HepG2 (cell line): ENCODE measurements at places on chromosomes 5 and 9. TPM values are rescaled to one million over a fixed set of nuclear protein-coding genes. Genes with fewer than 3 reads are reported as not detected.

GRCh38 chr9:8815931-8816330, 1016.4 kb upstream of the DMAC1 start:
- H3K27ac ChIP-seq, result no peak overlapping the region
- DNase-seq, result no peak
- H3K4me3 ChIP-seq, result no peak overlapping the region
- no peaks in the 10 kb centered on the region for H3K4me1 ChIP-seq
- no peaks in the 10 kb centered on the region for H3K27me3 ChIP-seq
- H3K36me3 ChIP-seq, result no peaks in the 10 kb centered on the region

DNA sequence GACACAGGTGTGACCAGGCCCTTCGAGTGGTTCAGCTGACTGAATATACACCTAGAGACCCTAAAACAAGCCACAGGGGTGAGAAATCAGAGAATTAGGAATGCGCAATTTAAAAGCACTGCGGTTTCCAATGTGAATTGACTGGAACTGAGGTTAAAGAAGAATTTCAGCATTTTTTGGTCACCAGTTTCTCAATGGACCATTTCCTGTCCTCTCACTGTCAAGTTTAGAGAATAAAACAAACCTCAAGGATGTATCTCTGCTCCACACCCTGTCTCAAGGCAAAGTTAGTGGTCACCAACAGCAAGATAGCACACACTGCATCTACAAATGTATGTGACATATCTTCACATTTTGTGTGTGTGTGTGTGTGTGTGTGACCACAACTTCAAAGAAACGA, 143.8 kb upstream of the MAP3K1 start:
- H3K4me3 ChIP-seq, result no peak overlapping the region
- no peaks in the 10 kb centered on the region for H3K27me3 ChIP-seq
- H3K27ac ChIP-seq, result no peak overlapping the region
- DNase-seq, result no peak
- H3K4me1 ChIP-seq, result peaks cover 42% of the 10 kb centered on the region

DNA sequence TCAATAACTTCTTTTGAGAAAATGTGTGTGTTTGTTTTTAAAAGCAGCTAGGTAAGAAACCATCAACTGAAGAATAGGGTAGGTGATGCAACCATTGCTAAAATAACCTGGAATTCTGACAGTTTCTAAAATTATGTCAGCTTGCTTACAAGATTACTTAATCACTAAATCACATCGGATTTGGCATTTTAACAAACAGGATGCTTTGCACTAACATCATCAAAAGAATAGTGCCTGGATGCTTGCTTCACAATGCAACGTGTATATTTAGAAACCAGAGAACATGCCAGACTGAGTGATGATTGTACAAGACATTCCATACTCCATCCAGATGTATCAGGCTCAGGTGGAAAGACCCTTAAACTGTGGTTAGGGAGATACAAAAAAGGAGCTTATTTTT, 43.9 kb downstream of the PAM start:
- no peak for DNase-seq
- no peaks in the 10 kb centered on the region for H3K36me3 ChIP-seq
- H3K27me3 ChIP-seq, result no peaks in the 10 kb centered on the region
- no peak overlapping the region for H3K4me3 ChIP-seq

- H3K36me3 ChIP-seq, result peaks cover 21% of the 10 kb centered on the region
- peak overlapping the region; percentile 63 for H3K27ac ChIP-seq
- H3K4me3 ChIP-seq, result no peak overlapping the region
- DNase-seq, result peak; percentile 83
- no peaks in the 10 kb centered on the region for H3K27me3 ChIP-seq
These were observed 8.5 kb downstream of the GRHPR start for GRCh38 chr9:37430841-37431597.

- no peak for DNase-seq
- H3K36me3 ChIP-seq, result no peaks in the 10 kb centered on the region
- no peaks in the 10 kb centered on the region for H3K4me1 ChIP-seq
- peaks cover 48% of the 10 kb centered on the region; the same call in 2 of the 3 replicates for H3K27me3 ChIP-seq
These were observed 8.4 kb upstream of the DMRT3 start for GRCh38 chr9:967903-968641.

PCDHA13 gene
- total RNA-seq, result 0.04 TPM in 1 of 2 replicates, not detected in the other

- peak; percentile 1 for DNase-seq
- H3K4me1 ChIP-seq, result no peaks in the 10 kb centered on the region
- H3K4me3 ChIP-seq, result no peak overlapping the region
- no peaks in the 10 kb centered on the region for H3K27me3 ChIP-seq
These were observed 31.8 kb upstream of the TLR4 start for GRCh38 chr9:117672369-117672768.

- H3K4me1 ChIP-seq, result peaks cover 56% of the 10 kb centered on the region
- H3K4me3 ChIP-seq, result no peak overlapping the region
- no peak overlapping the region for H3K27ac ChIP-seq
- no peak for DNase-seq
These were observed 18.0 kb downstream of the IGIP start for GRCh38 chr5:140143521-140144258.

NR5A1 gene
- total RNA-seq, result 38.8 and 44.7 TPM in 2 replicates

- no peak overlapping the region for H3K4me3 ChIP-seq
- DNase-seq, result no peak
- H3K27me3 ChIP-seq, result no peaks in the 10 kb centered on the region
- H3K36me3 ChIP-seq, result no peaks in the 10 kb centered on the region
- H3K27ac ChIP-seq, result no peak overlapping the region
These were observed 34.1 kb upstream of the ARRDC3 start for GRCh38 chr5:91417219-91417618.

GRCh38 chr5:107671742-107672210, 1.0 kb upstream of the EFNA5 start:
- H3K4me1 ChIP-seq, result peaks cover 15% of the 10 kb centered on the region
- no peaks in the 10 kb centered on the region for H3K36me3 ChIP-seq
- no peak overlapping the region for H3K27ac ChIP-seq
- H3K27me3 ChIP-seq, result no peaks in the 10 kb centered on the region; the same call in 1 of the 2 replicates
- DNase-seq, result no peak

GRCh38 chr5:74546796-74547195, 93.7 kb downstream of the ENC1 start:
- no peak overlapping the region for H3K27ac ChIP-seq
- no peaks in the 10 kb centered on the region for H3K36me3 ChIP-seq
- H3K4me1 ChIP-seq, result peaks cover 48% of the 10 kb centered on the region
- DNase-seq, result no peak

DNA sequence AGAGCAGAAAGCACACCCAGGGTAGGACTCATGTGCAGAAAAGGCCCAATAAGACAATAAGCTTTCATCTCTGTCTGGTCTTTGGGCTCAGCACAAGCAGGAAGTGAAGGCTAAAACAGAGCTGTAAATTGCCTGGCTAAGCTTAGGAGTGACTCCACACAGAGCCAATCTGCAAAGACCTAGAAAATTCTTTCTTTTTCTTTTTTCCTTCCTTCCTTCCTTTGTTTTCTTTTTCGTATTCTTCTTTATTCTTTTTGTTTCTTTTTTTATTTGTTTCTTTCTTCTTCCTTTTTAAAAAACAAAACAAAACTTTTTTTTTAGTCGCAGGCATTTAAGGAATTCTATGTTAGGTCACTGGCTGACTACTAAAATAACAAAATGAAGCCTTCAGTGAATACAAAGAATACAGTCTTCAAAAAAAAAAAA, 12.2 kb downstream of the SLC35A4 start:
- no peak overlapping the region for H3K27ac ChIP-seq
- DNase-seq, result peak; percentile 23
- peaks cover 51% of the 10 kb centered on the region for H3K4me1 ChIP-seq
- H3K4me3 ChIP-seq, result no peak overlapping the region
- H3K36me3 ChIP-seq, result no peaks in the 10 kb centered on the region

DNA sequence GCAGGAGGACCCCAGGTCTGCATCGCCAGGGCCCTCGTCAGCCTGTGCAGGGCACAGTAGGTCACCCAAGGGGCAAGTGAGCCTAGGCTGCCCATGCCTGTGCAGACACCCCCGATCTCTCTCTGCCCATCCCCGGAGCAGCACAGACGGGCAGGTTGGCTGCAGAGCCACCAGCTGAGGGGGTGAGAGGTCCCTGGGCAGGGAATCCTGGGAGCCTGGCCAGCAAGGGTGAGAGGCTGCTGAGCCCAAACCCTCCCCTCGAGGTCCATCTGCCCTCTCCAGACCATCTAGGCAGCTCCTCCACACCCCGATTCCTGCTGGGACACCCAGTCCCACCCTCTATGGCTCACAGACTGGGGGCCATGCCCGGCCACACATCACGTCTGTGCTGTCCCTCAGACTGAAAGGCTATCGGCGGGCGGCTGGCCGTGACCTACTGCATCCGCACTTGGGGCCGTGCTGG, 2.8 kb upstream of the DPP7 start:
- H3K27ac ChIP-seq, result peak overlapping the region; percentile 42
- H3K27me3 ChIP-seq, result no peaks in the 10 kb centered on the region
- peaks cover 50% of the 10 kb centered on the region for H3K4me1 ChIP-seq
- H3K4me3 ChIP-seq, result peak overlapping the region; percentile 49; the same call in 1 of the 2 replicates

DNA sequence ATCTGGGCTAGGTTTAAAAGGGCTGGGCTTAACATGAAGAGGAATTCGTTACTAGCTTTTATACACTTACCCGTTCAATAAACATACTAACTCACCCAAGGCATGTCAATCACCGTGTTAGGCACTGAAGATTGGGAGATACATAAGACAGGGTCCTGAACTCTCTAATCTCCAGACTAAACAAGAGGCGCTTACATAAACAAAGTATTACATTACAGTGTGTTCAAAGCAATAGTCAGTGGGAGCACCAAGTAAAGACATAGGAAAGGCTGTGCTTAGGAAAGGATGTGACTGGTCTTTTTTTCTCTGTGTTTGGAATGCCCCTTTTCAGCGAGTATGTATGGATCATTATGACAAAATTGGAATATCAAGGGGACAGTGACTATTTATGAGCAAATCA, 203.6 kb upstream of the ADRA1B start:
- no peak for DNase-seq
- no peaks in the 10 kb centered on the region for H3K4me1 ChIP-seq
- no peaks in the 10 kb centered on the region for H3K36me3 ChIP-seq
- H3K4me3 ChIP-seq, result no peak overlapping the region

BTNL8 gene
- not detected in 2 replicates for total RNA-seq

SLC46A2 gene
- not detected in 2 replicates for total RNA-seq

DNA sequence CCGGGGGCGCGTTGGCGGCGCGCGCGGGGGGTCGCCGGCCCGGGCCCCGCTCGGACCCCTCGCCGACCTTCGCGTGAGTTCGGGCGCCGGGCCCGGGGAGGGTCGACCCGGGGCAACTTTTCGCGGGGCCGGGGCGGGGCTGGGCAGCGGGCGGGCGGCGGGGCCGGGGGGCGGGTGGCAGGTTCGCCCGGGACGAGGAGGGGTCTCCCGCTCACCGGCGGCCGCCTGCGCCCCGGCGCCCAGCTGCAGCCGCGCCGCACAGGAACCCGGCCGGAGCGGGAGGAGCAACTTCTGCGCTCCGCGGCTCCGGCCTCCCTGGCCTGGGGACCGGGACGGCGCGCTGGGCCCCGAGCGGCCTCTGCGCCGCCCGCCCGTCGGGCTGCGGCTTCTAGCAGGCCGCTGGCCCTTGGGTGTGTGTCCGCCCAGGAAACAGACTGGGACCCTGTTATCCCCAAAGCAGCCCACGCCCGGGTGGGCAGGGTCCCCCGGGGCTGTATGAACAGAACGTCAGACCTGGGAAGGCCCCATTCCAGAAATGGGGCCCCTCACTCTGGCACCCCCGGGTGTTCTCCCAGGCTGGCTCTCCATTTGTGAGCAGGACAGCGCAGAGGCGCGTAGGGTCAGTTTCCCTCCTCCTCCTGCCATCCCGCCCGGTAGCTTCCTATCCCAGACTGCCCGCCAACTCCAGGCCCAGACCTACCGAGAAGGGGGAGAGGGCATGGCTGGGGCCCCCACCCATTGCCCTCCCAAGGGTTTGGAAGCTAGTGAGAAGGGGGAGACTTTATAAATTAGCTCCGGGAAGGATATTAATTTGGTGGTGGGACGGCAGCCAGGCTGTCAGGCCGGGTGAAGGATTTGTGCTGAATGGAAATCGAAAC, 708 bp downstream of the RXRA start:
- no peaks in the 10 kb centered on the region; the same call in 1 of the 2 replicates for H3K27me3 ChIP-seq
- H3K27ac ChIP-seq, result peak overlapping the region; percentile 99
- no peaks in the 10 kb centered on the region for H3K36me3 ChIP-seq
- no peak for DNase-seq

DNA sequence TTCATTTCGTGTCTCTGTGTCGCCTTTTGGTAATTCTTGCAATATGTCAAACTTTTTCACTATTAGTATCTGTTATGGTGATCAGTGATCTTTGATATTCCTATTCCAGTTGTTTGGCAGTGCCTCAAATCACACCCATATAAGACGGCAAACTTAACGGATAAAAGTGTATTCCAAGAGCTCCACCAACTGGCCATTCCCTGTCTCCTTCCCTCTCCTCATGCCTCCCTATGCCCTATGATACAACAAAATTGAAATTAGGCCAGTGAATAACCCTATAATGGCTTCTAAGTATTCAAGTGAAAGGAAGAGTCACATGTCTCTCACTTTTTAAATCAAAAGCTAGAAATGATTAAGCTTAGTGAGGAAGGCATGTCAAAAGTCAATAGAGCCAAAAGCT, 74.8 kb downstream of the CDK5RAP2 start:
- no peaks in the 10 kb centered on the region for H3K27me3 ChIP-seq

PCA3 gene
- not detected in 2 replicates for total RNA-seq

GRCh38 chr9:137018761-137019559, 9.1 kb downstream of the ABCA2 start:
- peaks cover 27% of the 10 kb centered on the region for H3K4me1 ChIP-seq
- peaks cover 1% of the 10 kb centered on the region; the same call in 1 of the 2 replicates for H3K36me3 ChIP-seq
- no peaks in the 10 kb centered on the region for H3K27me3 ChIP-seq
- DNase-seq, result no peak
- H3K4me3 ChIP-seq, result no peak overlapping the region

GRCh38 chr5:122515709-122516431, 203.8 kb downstream of the SNCAIP start:
- H3K36me3 ChIP-seq, result no peaks in the 10 kb centered on the region
- no peak overlapping the region for H3K27ac ChIP-seq
- peak; percentile 56 for DNase-seq
- no peaks in the 10 kb centered on the region for H3K27me3 ChIP-seq

DNA sequence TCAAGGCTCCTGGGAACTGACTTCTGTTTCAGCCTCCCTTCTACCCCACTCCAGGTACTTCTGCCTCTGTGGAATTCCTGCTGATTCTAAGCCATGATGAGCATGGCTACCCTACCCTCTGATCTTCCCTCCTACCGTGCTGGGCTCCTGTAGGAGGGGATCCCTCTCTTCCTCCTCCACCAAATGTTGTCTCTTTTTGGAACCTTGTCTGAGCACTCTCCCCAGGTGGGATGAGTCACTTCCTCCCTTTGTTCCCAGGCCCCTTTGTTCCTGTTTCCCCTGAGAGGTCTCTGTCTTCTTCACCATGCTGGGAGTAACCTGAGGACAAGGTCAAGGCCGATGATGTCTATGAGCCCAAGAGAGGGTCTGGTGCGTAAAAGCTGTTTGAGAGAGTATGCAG, 213.2 kb downstream of the GABBR2 start:
- H3K4me1 ChIP-seq, result peaks cover 15% of the 10 kb centered on the region
- no peak for DNase-seq
- no peaks in the 10 kb centered on the region for H3K36me3 ChIP-seq

DNA sequence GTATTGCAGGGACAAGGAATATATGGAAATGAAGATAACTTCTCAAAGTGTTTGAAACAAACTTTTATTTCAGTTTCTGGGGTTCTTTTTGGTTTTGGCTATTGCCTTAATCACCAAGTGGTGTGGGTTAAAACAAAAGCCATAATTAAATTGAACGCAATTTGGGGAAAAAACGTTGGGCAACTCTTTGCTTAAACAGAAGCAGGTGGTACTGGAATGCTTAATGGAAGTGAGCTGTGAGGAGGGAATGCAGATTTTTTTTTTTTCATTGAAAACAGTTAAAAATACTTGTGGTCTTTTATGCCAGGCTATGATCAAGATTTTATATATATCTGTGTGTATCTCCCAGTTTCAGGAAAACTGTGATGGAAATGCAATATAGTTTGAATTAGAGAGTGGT, 195.7 kb upstream of the TUT7 start:
- no peaks in the 10 kb centered on the region for H3K36me3 ChIP-seq
- no peak overlapping the region for H3K27ac ChIP-seq
- no peak for DNase-seq
- H3K27me3 ChIP-seq, result no peaks in the 10 kb centered on the region; the same call in 2 of the 3 replicates
